Stimulated activated CD8-positive, alpha-beta memory T cell treated with anti-CD3 and anti-CD28 coated beads, Interleukin-15, amount 100 ng/mL, for 48 hours (primary cell): ENCODE measurements at places on chromosomes 11 and 22.
A peak's percentile ranks its signal among the peaks of the same experiment; 100 is the strongest.

GRCh38 chr11:91872243-91872642, 352.4 kb upstream of the FAT3 start:
- no peak for DNase-seq

GRCh38 chr11:75562836-75563484, 907 bp downstream of the SERPINH1 start:
- DNase-seq, result no peak

DNA sequence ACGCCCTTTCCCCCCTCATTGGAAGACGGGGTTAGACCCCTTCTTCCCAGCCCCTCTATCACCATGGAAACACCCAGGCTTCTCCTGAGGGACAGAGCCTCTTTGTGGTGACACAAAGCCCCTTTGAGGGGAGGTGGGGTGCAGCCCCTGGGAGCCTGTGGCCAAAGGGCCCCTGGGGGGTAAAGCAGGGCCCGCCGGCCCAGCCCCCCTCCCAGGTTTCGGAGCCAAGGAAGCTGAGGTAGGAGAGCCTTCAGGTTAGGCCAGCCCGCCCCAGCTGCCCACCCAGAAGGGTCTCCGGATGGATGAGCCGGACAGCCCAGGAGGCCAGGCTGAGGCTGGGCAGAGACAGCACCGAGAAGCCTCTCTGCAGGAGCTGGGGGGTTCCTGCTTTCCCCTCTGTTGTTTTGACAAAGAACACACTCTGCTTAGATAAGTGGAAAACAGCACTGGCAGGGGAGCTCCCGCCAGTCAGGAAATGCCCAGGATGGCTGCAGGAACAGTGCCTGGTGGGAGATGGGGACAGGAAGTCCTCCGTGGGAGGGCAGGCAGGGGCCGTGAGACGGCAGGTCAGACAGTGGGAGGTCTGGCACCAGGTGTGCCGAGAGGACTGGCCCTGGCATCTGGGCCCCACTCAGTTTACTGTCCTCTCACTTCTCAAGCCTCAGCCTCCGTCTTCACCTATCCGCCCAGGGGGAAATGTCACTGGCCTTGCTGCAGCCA, 18.2 kb downstream of the ARVCF start:
- DNase-seq, result no peak

- DNase-seq, result no peak
Measured at GRCh38 chr22:35177811-35178210, 79.5 kb upstream of the HMGXB4 start.

- DNase-seq, result no peak
Measured at GRCh38 chr11:47305734-47306483, 36.0 kb downstream of the MADD start.

GRCh38 chr11:18650859-18651557, 16.9 kb upstream of the SPTY2D1 start:
- peak; percentile 17 for DNase-seq

DNA sequence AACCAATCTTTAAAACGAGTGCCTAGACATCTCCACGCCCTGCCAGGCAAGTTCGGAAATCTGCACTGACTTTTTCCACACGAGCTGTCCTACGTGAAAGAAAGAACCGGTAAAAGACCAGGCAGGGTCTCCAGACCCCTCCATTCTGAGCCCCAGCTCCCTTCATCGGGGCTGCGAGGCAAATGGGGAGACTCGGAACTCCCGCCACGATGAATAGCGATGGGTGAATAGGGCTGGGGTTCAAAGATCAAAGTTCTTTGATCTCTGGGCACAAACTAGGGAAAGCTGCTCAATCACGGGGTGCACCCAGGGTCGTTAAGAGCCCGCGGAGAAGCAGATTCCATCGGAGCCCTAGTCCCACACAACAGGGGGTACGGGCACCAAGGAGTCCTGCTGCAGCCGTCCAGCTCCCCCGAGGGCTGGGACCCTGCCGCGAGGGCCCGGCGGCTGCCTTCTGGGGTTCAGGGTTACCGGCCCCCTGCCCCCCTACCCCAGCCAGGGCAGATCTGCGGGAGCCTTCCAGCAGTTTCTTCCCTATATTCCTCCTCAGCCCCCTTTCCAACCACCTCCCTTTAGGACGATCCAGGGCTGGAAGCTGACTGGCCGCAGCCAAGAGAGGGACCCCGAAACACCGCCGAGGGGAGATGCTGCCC, 1.1 kb downstream of the LRP4 start:
- DNase-seq, result no peak

GRCh38 chr22:45207533-45207932, 33.2 kb downstream of the KIAA0930 start:
- DNase-seq, result no peak
